ENCODE measurements at places on chromosomes 3 and 15.

GRCh38 chr15:63052077-63052841 is 9.7 kb downstream of the TPM1 start:
- DNase-seq: no peak

DNA sequence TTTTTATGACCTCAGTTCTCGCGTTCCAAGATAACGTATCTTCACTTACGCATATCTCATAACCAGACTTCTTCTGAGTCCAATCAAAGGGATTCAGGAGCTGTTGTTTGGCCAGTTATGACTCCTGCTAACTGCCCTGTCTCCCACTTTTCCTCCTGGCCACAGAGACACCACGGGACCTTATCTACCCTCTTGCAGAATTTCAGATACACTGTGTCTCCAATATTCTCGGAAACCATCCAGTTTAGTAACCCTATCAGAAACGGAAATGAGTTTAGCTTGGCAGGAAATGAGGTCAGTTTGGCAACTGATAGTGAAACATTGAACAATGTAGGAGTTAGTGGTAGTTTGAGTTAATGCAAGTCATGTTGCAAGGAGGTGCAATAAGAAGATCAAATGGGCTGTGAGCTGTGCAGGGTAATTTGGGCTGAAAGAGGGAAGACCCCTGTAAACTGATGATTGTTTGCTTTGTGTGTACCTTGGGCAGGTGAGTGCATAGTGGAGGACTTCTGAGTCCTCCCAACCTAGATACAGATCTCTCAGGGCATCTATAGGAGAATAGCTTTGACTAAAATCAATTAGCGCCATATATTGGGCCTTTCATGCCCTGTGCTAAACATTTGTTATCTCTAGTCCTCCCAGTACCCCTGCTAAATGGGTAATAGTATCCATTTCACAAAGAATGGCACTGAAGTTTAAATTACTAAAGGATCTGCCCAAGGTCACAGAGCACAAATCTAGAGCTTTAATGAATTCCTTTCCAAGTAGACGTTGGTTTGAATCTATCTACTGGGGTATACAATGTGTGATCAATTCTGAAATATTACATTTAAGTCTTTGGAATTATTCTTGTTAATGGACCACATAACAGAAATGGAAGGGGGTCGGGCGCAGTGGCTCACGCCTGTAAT is 41.3 kb upstream of the PIK3CB start:
- no peak for DNase-seq

- DNase-seq: no peak
Measured at GRCh38 chr3:71168121-71168721, 415.3 kb downstream of the FOXP1 start.

GRCh38 chr15:82986442-82986780 is 401 bp downstream of the RAMAC start:
- no peak for DNase-seq

GRCh38 chr15:31357148-31357547 is 30.5 kb downstream of the KLF13 start:
- DNase-seq: peak; percentile 77

- no peak for DNase-seq
Measured at GRCh38 chr15:48367483-48367882, 36.3 kb downstream of the DUT start.

- no peak for DNase-seq
Measured at GRCh38 chr3:172355836-172356235, 92.4 kb downstream of the GHSR start.

DNA sequence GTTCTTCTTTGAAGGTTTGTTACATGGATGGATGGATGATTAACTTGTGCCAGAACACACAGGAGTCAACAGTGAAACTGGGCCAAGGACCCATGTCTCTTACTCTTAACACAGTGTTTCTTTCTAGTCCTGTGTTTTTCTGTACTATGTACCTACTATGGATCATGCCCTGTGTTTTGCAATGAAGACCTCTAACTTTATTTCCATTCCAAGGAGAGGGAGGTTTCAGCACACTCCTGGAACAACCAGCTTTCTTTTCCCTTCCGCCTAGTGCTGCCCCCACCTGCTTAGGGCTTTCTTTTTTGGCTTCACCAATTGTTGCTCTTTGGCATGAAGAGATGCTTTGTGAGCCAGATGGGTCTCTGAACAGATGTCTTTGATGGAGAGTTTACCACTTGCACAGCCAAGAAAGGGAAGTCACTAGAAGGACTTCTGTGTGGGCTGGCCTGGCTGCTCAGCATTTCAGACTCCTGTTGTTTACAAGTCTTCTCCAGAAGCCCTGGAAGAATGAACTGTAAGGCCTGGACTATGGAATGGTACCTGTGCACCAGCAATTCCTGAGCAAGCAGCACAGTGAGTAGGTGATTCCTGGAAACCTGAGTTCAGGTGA is 44.5 kb downstream of the SNAPC5 start:
- no peak for DNase-seq

GRCh38 chr3:124731760-124732159 is 1.5 kb downstream of the UMPS start:
- no peak for DNase-seq

DNA sequence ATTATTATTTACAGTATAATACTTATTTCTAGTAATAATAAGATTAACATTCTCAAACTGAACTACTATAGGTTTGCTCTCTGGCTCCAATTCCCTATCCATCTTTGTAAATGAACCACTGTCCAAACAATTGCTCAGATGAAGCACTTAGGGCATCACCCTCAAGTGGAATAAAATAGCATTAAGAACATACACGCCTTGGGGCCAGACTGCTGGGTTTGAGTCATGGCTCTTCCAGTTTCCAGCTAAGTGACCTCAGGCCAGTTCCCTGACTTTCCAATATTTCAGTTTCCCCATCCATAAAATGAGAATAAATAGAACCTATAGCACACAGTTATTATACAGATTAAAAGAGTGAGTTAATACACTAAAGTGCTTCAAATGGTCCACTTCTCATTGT is 507.2 kb downstream of the MAGI1 start:
- DNase-seq: no peak

GRCh38 chr3:112333002-112333380 is at the start of gene CD200:
CD200 (plus strand) TSS chr3:112333156; CDS start chr3:112333213, 57 bp downstream.
- DNase-seq: peak; percentile 58

DNA sequence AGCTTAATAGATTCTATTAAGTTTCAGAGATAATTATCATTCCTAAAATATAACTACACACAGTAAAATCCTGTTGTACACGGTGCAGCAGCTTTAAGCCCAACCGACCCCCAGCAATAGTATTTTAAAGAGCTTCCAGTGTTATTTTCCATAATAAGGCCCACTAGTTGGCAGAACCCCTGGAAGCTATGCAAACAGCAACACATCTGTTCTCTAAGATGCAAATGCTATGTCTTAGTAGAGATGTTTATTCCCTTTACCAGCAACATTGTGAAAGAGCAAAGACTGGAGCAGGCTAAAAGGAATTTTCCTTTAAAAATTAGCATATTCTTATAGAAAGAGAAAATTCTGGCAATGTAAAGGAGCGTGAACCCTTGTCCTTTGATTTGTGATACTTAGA is 819.7 kb upstream of the ALCAM start:
- no peak for DNase-seq

- DNase-seq: no peak
Measured at GRCh38 chr3:187006864-187007630, 76.7 kb downstream of the ST6GAL1 start.

DNA sequence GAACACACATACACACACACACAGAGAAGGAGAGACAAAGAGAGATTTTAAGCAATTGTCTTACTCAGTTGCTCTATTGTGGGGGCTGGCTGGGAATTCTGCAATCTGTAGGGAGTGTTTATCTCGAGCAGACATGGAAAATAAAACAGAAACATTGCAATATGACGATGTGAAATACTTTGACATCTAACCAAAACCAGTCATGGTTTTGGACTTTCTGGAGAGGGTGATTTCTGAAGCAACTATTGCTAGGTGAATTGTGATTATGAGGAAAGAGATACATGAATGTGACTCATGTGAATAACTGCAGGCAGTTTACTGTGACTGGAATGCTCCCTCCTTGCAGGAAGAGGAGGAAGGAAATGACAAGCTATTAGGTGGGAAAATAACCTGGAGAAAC is 12.3 kb upstream of the PHLDB2 start:
- DNase-seq: no peak

DNA sequence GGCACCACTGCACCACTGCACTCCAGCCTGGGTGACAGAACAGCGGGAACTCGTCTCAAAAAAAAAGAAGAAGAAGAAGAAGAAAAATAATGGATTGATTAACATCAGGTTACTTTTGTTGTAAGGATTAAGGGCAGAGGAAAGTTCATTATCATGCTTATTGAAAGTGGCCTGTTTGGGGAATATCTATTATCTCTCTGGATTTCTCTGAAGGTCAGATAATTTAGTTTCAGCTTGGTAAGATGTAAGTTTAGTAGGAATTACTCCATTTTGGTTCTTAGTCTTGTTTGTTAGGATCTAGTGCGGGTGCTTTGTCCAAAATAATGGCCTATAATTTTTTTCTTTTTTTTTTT is 2.5 kb upstream of the MTMR14 start:
- DNase-seq: no peak

GRCh38 chr15:43845421-43845820 is 18.6 kb downstream of the WDR76 start:
- no peak for DNase-seq

DNA sequence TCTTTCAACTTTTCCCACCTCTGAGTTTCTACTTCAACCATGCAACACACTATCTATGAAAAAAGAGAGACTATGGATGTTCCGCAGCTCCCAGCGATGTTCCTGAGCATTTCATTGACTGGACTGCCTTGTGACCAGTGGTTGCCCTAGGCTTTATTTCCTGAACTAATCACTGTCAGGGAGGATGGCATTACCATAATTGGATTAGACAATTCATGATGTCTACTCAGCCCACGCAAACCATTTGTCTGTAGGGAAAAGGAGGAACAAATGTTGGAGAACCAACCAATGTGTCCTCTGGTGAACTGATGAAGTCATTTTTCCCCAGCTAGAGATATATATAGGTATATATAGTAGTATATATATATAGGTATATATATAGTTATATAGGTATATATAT is 229.3 kb upstream of the MCTP2 start:
- no peak for DNase-seq

DNA sequence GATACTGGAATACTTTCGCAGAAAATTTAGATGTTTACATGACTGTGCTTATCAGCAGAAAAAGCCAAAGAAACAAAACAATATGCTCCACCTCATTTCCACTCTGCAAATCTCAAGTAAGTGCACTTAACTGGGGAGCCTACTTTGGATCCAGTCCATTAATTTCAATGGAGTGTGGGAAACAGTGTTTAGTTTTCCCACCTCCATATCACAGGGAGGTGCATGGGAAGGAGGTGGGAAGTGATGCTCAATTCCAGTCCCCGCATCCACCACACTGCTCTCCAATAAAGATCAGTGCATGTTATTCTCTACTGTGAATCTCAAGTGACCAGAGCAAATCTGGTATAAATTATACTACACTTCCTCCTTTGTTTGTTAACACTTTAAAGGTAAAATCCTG is 2.9 kb downstream of the NEDD4 start:
- no peak for DNase-seq

DNA sequence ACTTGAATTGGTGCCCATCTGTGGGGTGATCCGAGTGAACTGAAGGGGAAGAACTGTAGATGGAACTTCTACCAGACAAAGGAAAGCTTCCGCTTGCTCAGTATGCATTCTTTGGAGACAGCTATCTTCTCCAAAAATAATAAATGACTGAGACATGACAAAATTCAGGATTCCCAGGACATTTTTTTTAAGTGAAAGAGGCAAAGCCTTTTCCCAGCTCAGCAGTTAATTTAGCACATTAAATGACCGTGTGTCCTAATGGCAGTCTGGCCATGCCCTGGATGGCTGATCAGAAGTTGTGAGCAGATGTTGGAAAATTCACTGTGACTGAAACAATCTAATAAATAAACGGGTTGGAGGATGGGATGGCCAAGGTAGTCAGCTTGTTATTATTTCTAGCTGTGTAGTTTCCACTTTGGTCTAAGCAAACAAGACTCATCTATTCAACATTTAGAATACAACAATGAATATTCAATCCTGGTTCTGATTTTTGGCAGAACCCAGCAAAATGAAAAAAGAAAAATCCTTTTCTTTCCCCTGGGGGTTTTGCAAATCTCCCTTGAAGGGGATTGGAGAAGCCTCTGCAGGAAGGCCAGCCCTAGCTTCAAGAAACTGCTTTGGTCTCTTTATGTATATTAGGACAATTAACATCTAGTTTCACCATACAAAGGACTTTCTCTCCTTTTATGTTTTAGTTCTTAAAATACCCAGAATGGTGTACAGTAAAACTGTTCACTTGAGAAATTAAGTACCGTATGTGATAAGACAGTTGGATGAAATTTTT is 540.9 kb upstream of the MDFIC2 start:
- DNase-seq: no peak

DNA sequence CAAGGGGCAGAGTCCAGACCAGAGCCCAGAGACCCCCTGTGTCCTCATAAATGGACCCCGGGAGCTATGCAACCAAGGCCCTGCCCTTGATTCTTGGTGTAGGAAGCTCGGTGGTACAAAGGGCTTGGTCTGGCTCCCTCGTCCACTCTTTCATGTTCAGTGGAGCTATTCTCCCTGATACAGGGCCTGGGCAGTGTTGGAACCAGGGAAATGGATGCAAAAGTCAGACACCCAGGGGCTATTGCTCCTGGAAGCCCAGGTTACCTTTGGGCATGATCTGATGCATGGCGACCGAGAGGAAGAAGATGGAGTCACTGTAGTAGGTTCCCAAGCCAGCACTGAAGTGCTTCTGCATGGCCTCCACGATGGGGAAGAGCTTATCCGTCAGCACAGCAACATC is 44.5 kb downstream of the XXYLT1 start:
- peak; percentile 24 for DNase-seq

DNA sequence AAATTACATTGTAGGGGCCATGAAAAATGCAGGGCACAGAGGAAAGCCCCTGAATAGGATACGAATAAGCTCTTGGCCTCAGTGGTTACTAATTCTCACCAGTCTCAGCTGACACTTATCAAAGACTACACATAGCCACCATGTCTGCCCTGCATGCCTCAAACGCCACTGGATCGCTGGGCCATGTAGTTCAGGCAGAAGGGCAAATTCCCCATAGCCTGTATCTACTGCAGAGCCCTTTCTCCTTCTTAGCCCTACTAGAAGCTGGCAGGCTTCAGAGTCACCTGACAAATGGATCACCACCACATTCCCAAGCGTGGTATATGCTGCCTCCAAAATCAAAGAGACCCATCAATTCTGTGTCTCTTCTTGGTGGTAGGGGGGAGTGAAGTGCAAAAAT is 177.4 kb downstream of the MINAR1 start:
- no peak for DNase-seq

- no peak for DNase-seq
Measured at GRCh38 chr3:109702976-109703375, 365.6 kb upstream of the DPPA4 start.

DNA sequence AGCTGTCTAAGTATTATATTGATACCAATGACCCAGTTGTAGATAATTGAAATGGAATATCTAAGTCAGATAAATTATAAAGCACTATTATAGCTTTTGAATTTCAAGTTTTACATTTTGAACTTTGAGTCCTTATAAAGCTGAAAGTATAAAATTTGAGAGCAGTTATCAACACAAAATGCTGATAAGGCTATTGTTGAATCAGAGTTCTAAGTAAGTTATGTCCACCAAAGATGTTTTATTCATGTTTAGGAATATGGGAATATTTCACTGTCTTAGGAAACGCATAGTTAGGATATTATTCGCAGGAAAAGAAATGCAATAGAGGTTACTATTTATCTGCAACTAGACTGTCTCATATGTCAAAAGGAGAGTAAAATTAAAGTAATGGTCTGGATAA is 29.4 kb downstream of the ZPLD1 start:
- no peak for DNase-seq

- DNase-seq: no peak
Measured at GRCh38 chr15:64891561-64891960, 20.1 kb upstream of the ANKDD1A start.

Data from Peyer's patch (tissue), 4 donors.